ENCODE measurements at places on chromosomes 4 and X. TPM values are rescaled to one million over a fixed set of nuclear protein-coding genes. Genes with fewer than 3 reads are reported as not detected.

- no peaks in the 10 kb centered on the region for H3K27me3 ChIP-seq
- H3K4me1 ChIP-seq: no peaks in the 10 kb centered on the region
- no peak overlapping the region for H3K4me3 ChIP-seq
Observed at GRCh38 chr4:86247320-86247719, 112.5 kb downstream of the MAPK10 start.

DNA sequence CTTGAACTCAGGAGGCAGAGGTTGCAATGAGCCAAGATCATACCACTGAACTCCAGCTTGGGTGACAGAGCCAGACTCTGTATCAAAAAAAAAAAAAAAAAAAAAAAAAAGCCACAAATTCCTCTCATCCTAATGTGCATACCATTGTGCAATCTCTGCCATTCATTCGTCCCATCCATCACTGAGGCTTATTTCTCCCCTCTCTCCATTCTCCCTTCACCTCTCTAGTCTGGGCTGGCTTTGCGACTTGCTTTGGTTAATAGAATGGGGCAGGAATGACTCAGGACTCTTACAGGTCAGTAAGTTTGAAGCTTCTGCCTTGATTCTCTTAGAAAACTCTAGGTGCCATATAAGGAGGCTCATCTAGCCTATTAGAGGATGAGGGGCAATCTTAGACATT is 60.3 kb upstream of the DDX3X start:
- peaks cover 6% of the 10 kb centered on the region for H3K4me1 ChIP-seq
- no peak overlapping the region for H3K4me3 ChIP-seq
- no peak for DNase-seq
- H3K27me3 ChIP-seq: peaks cover 16% of the 10 kb centered on the region
- no peak overlapping the region for H3K27ac ChIP-seq

Gene NLGN4X
- 0.45 TPM for total RNA-seq

GRCh38 chr4:65635051-65635821 is 35.1 kb downstream of the EPHA5 start:
- no peaks in the 10 kb centered on the region for H3K4me1 ChIP-seq
- no peaks in the 10 kb centered on the region for H3K27me3 ChIP-seq
- no peak overlapping the region for H3K27ac ChIP-seq
- DNase-seq: no peak
- H3K36me3 ChIP-seq: no peaks in the 10 kb centered on the region
- H3K4me3 ChIP-seq: no peak overlapping the region

- no peaks in the 10 kb centered on the region for H3K27me3 ChIP-seq
- no peak for DNase-seq
- H3K4me1 ChIP-seq: no peaks in the 10 kb centered on the region
- no peak overlapping the region for H3K27ac ChIP-seq
Observed at GRCh38 chr4:37864786-37865185, 26.1 kb upstream of the TBC1D1 start.
